NCI-H1930 (cell line): ENCODE measurements at places on chromosomes 6 and 20.

DNA sequence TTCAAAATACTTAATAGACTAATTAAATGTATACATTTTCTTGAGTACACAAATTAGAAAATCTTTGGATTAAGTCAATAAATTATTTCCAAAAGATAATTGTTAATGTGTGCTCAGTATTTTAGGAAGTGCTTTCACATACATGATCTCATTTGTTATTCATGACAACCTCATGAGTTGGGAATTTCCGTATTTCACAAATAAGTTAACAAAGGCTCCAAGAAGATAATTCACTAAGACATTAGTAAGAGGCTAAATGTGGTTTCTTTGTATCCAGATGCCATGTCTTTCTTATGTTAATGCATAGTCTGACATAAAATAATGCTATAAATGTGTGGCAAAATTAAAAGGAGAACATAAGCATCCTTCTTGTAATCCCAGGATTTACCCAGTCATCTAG is 79.5 kb upstream of the TCF21 start:
- no peak for DNase-seq

GRCh38 chr20:13898012-13898612 is 92.3 kb downstream of the SEL1L2 start:
- DNase-seq: no peak

- no peak for DNase-seq
Measured at GRCh38 chr6:45880159-45880558, 135.5 kb downstream of the CLIC5 start.

DNA sequence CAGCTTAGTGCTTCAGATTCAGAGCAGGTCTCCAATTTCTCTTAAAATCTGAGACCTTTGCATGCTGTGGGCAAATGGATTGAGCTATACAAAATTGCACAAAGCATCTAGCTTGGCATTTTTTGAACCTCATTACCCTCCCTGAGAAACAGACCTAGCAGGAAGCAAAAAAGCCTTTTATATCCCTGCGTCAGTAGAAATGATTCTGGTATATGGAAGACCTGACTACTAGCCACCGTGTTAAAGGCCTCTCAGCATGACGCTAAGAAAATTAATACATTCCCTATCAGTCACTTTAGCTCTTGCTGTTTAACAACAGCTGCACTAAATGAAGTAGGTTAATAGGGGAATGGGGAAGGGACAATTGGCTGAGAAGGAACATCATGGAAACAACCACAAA is 110.7 kb upstream of the SMLR1 start:
- no peak for DNase-seq

DNA sequence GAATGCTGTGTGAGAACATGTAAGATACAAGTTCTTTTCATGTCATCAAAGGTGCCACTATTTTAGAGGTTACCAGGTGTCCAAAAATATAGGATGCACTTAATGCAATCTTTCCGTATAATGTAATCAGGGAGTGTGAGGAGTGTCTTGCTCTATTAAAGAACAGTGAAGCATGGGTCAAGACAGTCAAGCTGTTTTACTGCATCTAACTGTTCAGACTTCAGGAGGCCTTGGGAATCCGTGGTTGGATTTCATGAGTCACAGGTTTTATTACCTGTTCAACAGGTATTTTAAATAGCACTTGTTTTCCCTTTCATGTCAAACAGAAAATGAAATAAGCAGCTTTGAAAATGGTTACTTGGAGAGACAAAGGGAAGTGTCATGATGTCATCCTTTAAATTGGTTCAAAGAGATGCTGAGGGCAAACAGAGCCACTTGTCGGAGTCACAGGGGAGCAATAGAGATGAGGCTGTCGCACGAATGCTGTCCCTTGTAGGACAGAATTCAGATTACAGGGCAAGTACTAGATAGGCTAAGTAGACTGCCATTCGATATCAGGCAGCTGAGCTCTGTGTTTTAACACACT is 621.5 kb downstream of the QKI start:
- peak; percentile 42 for DNase-seq

GRCh38 chr6:42123379-42124103 is 18.9 kb downstream of the C6orf132 start:
- DNase-seq: no peak

- no peak for DNase-seq
Measured at GRCh38 chr6:49782293-49782692, 4.8 kb downstream of the PGK2 start.

GRCh38 chr6:161000632-161001031 is 9.1 kb downstream of the MAP3K4 start:
- no peak for DNase-seq

- DNase-seq: no peak
Measured at GRCh38 chr20:58660855-58661597, 9.9 kb downstream of the STX16 start.
